ENCODE measurements at places on chromosomes 16 and 17.

- DNase-seq = no peak
Observed at GRCh38 chr16:87463722-87464690, 28.8 kb downstream of the ZCCHC14 start.

GRCh38 chr17:4453812-4454591, 20.3 kb downstream of the SPNS3 start:
- no peak for DNase-seq

DNA sequence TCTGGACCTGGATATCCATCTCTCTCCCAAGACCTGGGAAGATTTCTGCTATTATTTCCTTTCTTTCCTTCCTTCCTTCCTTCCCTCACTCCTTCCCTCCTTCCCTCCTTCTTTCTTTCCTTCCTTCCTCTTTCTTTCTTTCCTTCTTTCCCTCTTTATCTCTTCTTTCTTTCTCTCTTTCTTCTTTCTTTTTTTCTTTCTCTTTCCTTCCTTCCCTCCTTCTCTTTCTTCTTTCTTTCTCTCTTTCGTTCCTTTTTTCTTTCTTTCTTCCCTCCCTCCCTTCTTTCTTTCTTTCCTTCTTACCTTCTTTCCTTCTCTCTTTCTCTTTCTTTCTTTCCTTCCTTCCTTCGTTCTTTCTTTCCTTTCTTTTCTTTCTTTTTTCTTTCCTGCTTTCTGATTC, 37.8 kb upstream of the N4BP1 start:
- no peak for DNase-seq

DNA sequence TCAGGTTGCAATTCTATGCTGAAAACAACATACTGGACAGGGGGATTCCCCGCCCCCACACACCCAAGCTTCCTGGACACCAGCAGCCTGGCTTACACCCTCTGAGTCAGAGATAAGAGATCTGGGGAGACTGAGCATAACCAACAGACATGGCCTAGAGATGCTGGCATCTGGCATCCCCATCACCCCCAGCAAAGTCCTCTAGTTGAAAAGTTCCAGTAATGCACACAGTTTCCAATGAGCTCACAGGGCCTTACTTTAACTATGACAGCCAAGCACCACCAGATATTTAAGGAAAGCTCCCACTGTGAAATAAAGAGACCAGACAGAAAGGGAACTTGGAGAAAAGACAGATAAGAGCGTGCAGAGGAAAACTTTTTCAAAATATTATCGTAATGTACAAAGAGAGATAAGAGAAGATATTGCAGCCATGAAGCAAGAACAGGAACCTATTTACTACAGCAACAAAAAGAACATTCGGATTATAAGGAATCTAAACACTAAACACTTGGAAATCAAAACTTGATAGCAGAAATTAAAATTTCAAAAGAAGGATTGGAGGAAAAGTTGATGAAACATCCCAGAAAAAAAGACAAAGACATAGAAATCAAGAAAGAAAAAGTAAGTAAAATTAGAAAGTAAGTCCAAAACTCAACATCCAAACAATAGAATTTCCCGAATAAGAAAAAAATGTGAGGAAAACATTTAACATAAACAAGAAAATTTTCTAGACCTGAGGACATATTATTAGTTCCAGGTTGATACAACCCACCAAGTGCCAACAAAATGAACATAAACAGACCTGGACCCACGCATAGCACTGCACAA, 17.2 kb upstream of the ALOX15 start:
- DNase-seq = no peak

GRCh38 chr16:50494501-50495491, 53.4 kb upstream of the NKD1 start:
- DNase-seq = no peak

DNA sequence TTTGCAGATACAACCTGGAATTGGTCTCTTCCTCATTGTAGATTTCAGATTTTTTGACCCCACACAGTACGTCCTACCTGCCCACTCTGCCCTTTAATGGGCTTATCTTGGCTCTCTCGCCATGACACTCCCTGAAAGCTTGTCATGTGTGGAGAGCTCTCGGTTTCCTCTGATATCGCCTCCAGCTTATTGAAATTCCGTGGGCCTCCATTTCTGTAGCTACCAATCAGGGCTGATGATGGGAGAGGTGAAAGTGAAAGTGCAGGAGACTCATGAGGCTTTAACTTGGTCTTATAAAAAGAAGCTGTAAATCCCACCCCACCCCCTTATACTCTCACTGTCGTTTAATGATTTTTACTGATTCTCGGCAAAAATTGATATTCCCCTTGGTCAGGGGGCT, 17.7 kb downstream of the HOXB1 start:
- DNase-seq = no peak

- DNase-seq = no peak
Observed at GRCh38 chr17:6831661-6832263, at the start of gene TEKT1. TSS of gene TEKT1 (minus strand) at chr17:6831729. CDS start at chr17:6830376, 1,353 bp downstream.

GRCh38 chr17:14197586-14197985, 39.1 kb downstream of the CDRT15 start:
- no peak for DNase-seq

Data from cortex of kidney (tissue), 1 donor.